Fibroblast of villous mesenchyme (primary cell): ENCODE measurements at places on chromosomes 13 and 19. TPM values are rescaled to one million over a fixed set of nuclear protein-coding genes. Genes with fewer than 3 reads are reported as not detected.

DNA sequence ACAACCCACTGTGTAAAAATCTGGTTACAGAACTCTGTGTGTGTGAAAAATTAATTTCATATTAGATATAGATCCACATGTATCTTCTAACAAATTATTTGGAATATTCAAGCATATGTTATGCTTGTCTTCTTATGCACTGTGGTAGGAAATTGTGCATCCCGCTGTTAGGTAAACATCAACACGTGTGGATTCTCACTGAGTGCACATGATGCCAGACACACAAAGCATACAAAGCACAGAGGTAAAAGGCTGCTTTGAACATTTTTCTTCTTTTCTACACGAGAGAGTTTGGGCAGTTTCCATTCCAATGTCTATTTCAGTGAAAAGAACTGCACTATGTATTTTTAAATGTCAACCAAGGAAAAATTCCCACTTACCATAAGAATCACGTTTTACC lies 354.9 kb downstream of the PCDH9 start:
- DNase-seq, result no peak

- DNase-seq, result peak; percentile 33
Observed at GRCh38 chr13:30334663-30335386, 27.5 kb upstream of the KATNAL1 start.

GRCh38 chr19:58182577-58182988 lies 278 bp upstream of the ZNF274 start:
- DNase-seq, result no peak

The TNNT1 gene
- under 0.01 and 0.64 TPM in 2 replicates for total RNA-seq

The FLT1 gene
- total RNA-seq, result 12.1 and 23.2 TPM in 2 replicates

DNA sequence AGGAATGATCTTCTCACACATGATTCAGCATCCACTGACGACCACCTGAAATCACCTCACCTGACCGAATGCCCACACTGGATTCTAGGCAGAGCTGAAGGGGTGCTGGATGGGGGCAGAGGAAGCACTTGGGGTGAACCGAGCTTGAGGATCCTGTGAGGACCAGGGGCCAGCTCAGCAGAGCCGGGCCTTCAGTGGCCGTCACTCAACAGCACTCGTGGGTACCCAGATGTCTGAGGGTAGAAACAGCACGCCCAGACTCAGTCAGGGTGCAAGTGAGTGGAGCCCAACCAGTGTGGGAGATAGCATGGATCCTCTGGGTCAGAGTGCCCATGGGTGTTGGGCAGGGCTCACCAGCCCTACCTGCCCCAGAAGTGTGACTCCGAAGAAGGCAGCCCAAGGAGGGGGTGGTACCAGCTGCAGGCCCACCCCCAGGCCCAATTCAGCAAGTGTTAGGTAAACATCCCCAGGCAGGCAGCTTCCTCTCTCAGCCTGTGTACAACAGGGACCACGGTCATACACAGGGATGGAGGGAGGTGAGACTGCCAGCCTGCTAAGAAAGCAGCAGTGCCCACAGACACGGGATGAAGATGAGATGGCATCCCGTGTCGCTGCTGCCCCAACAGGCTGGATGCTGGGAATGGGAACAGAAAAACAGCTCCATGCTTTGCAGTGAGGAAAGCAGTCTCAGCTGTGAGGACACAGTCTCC lies 16.6 kb downstream of the GJA3 start:
- DNase-seq, result no peak

The LRRC4B gene
- total RNA-seq, result under 0.01 TPM in 1 of 2 replicates, not detected in the other

GRCh38 chr13:71149046-71149445 lies 718.0 kb downstream of the DACH1 start:
- DNase-seq, result no peak

- DNase-seq, result no peak
Observed at GRCh38 chr13:105485081-105485480, 1050.4 kb downstream of the EFNB2 start.

The CCDC70 gene
- not detected in 2 replicates for total RNA-seq

DNA sequence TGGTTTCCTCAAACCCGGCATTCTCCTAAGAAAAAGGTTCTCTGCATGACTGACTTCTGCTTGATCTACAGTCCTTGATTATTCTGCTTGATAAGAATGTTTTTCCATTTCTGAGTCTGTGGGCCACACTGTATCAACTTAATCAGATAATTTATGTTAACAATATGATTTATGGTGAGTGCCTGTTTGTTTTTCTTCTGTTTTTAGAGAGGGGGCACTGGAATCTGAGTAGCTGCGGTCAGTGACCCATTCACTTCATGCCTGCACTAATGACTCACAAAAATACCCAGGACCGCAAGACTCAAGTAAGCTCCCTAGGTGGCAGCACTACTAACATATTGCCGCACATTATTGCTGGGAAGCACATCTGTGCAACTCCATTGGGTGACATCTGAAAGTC lies 542.3 kb upstream of the ATXN8OS start:
- DNase-seq, result no peak

DNA sequence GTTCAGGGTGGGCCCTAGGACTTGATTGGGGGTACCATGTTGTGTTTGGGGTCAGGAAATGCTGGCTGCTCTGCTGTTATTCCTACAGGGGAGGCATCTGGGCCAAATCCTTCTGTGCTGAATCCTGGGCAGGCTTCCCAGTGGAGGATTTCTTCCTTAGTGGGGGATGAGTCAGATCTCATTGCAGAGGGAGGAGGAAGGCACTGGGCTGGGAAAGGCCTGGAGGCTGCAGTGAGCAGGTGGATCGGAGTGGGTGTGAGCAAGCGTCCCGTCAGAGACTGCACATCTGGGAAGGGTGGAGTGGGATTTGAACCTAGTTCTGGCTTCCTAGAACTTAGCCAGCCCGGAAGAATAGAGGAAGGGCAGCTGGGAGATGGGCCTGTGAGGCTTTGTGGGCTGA lies 11.5 kb downstream of the CCDC124 start:
- peak; percentile 59 for DNase-seq

GRCh38 chr19:58085348-58085875 lies 12.6 kb downstream of the ZSCAN18 start:
- no peak for DNase-seq

DNA sequence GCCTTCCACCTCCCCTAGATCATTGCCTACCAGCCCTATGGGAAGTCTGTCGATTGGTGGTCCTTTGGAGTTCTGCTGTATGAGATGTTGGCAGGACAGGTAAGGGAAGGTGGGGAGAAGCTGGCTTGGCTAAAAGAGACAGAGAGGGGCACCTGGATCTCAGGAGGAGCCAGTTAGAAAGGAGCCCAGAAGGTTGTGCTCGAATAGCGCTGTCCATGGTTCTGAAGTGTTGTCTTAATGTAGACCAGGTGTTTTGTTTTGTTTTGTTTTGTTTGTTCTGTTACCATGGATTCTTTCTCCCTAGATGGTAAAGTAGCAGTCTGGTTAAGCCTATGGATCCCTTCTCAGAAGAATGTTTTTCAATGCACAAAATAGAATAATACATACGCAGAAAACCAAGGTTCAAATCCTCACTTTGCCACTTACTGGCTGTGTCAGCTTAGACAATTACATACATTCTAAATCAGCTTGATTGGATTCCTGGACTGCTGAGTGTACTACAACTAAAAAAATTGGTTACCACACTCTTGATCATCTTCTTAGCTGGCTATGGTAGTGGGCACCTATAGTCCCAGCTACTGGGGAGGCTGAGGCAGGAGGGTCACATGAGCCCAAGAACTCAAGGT lies 5.9 kb upstream of the CACNG7 start:
- peak; percentile 61 for DNase-seq

The DMKN gene
- total RNA-seq, result 0.97 and 2.2 TPM in 2 replicates

DNA sequence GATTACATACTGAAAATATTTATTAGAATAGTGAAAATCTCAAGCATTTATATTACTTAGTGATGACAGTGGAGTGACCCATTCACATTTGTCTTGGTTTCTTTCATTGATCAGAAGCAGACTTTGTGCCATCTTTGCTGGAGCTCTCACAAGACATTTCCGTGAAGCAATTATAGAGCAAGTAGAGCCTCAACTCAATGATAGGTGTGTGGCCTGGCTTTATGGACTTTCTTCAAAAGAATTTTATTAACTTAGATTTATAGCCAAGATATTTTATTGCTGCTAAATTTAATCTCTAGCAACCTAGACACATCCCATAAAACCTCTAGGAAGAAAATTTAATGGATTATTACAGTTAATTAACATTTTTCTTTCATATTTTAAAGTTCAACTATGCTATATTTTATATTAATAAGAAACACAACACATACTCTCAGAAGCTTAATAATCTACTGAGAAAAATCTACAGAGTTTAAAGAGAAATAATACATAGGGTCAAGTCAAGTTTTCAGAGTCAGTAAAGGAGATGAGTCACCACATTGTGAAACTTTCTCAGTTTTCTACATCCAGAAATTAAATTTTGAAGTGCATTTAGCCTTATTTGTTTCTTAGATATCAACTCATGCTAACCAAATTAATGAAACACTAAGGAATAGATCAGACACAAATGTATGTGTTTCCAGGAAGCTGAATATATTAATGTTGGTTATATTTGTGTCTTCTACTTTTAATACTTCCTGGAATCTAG lies 160.5 kb downstream of the LACC1 start:
- peak; percentile 59 for DNase-seq

GRCh38 chr13:111508902-111509509 lies 188.6 kb downstream of the TEX29 start:
- no peak for DNase-seq

DNA sequence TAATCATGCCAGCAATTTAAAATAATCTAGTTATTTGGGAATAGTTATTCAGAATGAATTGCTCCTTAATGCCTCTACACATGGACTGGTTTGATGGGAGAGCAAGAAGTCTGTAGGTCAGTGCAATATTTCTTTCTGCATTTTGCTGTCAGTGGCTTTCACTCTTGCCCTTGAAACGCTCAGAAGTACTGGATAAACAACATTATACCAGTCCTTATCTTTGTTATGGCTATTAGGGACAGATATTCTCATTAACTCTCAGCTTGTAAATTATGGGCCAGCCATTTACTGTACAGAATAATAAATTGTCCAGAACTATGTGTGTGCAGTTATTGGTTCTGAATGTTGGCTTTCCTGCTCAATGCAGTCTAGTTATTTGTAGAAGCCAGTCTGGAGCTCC lies 224.4 kb downstream of the OXGR1 start:
- DNase-seq, result no peak
